ENCODE measurements at places on chromosomes 16 and 17. TPM values are rescaled to one million over a fixed set of nuclear protein-coding genes. Genes with fewer than 3 reads are reported as not detected.

The CMTM1 gene
- 1.1 TPM for total RNA-seq

The EVI2B gene
- 102 TPM for total RNA-seq

The GAS7 gene
- 3.4 TPM for total RNA-seq

The PIRT gene
- total RNA-seq, result not detected

The ACSM3 gene
- total RNA-seq, result 4.6 TPM

The SNX20 gene
- total RNA-seq, result 26.6 TPM

DNA sequence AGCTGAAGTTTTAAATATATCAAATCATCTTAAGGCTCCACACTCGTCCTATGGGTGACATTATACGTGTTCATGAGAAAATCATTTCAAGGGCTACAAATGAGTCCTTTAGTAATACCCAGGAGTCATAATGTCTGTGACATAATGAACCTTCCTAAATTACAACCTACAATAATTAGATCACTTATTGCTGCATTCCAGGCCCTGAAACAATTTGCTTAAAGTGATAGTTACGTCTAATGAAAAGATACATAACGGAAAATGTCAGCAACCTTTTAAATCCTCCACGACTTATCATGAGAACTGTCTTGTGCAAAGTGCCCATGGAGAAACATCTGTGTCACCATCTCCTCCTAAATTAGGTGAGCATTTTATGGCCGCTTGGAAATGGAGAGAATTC, 43.4 kb downstream of the IRX3 start:
- DNase-seq, result no peak

- DNase-seq, result peak; percentile 50
These were observed 5.2 kb upstream of the RAB26 start for GRCh38 chr16:2142942-2143877.

DNA sequence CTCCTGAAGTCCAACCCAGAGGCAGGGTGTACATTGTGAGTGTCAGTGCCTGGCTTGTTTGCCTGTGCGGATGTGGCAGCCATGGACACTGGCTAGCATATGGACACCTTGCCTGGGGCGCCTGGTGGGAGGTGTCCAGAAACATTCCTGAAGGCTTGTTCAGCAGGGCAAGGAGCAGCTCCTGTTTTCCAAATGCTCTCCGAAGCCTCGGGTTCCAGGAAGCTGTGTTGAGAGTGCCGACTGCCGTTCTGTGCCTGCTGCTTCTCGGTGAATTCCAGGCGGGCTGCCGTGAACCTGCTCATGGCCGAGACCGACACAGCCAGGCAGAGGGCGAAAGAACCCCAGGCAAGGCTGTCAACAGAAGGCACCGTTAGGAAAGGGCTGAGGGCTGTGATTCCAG, 10.9 kb upstream of the DHRS7C start:
- no peak for DNase-seq

DNA sequence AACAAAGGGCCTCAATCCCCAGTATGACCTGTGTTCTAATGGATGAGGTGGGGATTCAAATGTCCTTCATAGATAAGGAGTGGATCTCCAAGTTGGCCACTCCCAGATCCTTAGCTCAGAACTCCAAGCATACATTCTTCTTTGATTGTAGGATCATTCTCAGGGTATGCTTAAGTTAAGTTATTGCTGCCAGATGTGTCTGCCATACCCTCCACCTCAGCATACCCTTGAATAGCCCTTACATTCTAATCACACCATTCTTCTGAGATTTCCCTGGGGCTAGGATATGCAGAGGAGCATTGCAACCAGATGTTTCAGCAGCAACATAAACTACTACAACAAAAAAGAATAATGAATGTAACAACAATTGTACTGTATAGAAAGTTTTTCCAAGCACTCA, 1.6 kb upstream of the KRTAP2-4 start:
- DNase-seq, result no peak

- DNase-seq, result no peak
These were observed 1296.2 kb downstream of the CDH8 start for GRCh38 chr16:60739737-60740683.
